Endothelial cell (in vitro differentiated cells): ENCODE measurements at places on chromosomes 3 and 15.

- DNase-seq, result no peak
Observed at GRCh38 chr15:71411538-71412482, 296.5 kb downstream of the THSD4 start.

DNA sequence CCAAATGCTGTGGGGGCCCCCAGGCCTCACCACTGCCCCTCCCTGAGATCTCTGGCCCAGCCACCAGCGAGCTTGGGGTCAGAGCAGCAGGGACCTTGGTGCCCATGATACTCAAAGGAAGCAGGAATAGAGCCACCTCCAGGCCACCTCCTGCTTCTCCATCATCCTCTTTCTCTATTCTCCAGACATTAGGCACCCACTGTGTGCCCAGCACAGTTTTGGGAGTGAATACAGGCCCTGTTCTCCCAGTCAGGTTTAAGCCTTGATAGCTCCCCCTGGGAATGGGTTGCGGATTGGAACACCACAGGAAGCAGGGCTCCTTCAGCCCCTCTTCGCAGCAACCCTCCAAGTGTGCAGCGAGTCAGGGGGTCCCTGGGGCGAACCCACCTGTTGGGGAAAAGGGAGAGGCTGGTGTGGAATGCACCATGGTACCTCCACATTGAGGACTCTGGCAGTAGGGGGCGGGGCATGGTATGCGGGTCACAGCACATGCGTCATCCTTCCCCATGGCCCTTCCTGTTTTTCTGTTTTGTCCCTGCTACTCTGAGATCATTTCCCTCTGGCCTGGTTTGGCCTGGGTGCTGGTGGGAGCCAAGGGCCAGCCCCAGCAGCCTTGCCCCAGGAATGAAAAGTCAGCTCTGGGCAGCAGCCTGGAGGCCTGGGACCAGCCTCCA lies 14.2 kb upstream of the SEMA3B start:
- DNase-seq, result peak; percentile 16

- DNase-seq, result no peak
Observed at GRCh38 chr3:69081583-69082262, 1.6 kb upstream of the UBA3 start.

- DNase-seq, result no peak
Observed at GRCh38 chr3:32951410-32951811, at the start of gene CCR4. Gene CCR4, plus strand, starts transcription at chr3:32951644. Its CDS starts 1,779 bp downstream, at chr3:32953423.

GRCh38 chr3:184005941-184006507 lies 11.7 kb downstream of the ABCC5 start:
- peak; percentile 22 for DNase-seq

DNA sequence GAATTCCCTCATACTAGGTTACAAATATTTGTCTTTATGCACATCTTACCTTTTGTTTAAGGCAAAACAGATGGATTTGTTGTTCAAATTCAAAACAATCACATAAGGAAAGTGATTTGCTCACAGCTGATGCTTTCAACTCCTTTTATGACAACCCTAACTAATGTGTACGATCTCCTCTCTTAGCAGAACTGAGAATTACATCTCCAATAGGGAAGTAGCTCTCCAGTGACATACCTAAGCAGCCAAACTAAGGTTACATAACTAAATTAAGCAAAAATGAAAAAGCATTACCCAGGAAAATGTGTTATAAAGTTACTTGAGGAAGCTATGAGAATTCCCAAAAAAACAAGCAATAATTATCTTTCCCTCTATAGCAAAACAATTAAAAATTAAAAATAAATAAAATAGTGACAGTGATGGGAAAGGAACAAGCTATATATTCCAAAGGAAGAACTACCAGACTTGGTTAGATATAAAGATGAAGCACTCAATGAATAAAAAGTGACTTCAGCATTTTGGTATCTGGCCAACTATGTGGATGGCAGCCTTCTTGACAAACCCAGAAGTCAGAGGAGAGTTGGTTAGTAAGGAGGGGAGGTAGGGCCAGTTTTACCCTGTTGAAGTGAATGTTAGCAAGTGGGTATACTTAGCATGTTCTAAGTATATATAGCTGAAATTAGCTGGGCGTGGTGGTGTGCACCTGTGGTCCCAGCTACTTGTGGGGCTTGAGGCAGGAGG lies 32.4 kb downstream of the PEAK1 start:
- no peak for DNase-seq

DNA sequence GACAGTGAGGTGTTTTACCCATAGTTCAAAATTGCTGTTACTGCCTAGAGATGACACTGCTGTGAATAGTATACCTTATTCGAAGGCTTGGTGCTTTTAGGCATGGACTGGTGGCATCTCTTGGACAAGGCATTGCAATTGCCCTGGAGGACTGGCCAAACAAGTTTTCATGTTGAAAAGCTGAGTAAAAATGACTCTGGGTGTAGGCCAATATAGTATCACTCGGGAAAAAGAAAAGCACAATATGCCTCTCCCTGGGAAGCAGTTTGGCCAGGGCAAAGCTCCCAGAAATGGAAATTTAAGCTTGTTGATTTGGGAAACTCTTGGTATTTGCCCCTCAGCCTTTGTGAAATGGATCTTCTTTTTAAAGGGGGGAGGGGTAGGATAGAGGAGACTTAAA lies 54.8 kb downstream of the ZNF609 start:
- DNase-seq, result no peak

DNA sequence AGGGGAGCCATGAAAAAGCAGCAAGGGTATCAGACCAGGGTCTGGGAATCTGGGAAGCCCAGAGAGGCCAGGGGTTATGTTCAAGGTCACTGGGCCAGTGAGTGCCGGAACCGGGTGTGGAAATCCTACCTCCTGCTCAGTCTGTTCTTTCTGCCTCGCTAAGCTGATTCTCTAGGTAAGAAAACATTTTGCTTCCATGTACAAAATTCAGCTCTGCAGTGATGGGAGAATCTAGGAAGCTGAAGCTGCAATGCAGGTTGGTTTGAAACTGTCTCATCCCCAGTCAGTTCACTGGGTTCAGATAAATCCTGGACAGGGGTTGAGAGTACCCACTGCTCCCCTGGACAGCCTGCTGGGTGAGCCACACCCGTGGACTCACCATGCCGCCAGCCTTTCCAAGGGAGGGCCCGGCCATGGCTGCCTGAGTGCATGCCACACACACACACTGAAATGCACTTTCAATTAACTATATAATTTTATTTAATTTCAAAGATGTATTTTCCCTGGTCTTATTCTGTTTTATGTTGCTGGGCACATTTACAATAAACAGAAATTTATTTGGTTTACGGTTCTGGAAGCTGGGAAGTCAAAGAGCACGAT lies 108.4 kb downstream of the CORO2B start:
- no peak for DNase-seq
